Activated CD4-positive, CD25-positive, alpha-beta regulatory T cell (primary cell): ENCODE measurements at places on chromosomes 4 and X.

DNA sequence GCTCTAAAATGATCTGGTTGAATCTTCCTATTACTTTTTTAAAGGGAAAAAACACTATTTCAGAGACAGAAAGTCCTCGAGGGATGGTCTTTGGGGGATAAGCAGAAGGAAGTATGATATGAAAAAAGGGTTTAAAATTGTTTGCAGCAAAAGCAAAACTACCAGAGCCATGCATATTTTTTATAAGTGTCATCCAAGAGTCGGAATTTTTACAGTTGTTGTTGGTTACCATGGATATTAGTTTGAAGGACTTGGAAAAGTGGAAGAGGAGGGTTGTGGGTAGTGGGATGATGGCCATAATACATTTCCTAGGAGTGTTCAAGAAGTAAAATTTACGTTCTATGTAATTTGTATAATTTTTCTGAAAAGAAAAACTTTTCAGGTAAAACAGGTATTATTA, 134.4 kb downstream of the PCDH7 start:
- no peak for DNase-seq

DNA sequence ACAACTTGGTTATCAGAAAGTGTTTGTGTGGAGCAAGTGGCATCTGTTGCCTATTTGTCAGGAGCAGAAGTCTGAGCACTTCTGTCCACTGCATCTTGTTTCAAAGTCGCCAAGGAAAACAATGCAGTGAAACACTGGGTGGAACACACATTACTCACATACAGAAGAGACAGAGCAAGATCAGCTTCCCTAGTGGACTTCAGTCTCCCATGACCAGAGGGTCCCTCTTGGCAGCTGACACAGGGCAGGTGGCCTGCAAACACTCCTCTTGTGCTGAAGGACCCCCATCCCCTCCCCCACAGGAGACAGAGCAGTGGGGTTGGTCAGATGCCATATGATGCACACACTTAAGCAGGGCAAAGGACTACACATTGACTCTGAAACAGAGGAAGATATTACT, 3.6 kb upstream of the BBS12 start:
- DNase-seq: no peak

DNA sequence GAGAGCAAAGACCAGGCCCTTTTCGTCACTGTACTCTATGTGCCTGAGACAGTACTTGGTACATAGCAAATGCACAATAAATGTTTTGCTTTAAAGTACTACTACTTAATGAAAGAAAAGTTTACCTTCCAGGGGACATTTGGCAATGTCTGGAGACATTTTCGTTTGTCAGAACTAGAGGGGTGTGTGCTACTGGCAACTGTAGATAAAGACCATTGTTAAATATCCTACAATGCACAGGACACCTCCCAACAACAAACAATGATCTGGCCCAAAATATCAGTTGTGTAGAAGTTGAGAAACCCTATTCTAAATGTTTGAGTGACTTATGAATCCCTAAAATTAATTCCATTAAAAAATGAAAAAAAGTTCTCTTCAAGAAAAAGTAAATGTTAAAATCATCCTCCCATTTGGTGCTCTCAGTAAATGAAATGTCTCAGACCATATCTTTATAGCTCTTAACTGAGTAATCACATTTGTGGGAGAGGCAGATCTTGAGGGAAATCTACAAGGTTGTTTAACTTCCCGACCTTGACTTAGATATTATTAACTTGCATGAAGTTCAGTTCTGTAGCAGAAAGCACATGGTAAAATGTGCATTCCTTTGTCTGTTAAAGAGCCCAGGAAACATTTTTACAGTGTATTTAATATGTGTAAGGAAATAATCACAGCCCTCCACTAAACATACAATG, 18.5 kb downstream of the EGFL6 start:
- DNase-seq: no peak

DNA sequence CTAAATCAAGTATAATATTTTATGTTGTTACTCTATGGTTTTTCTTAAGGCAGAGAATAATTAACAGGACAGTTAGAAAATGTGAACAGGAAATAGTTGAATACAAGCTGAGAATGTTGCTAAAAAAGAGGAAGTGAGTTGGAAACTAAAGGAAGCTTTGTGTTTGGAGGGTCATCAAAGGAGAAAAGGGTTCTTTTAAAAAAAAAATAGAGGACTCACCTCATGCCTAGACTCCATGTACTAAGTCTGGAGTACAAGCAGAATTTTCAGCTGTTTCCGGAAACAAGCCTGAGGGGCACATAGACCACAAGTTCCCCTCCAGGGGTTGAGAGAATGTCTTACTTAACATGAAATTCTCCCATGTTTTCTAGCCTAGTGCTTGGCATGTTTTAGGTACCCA, 20.1 kb upstream of the MAP7D3 start:
- DNase-seq: no peak

DNA sequence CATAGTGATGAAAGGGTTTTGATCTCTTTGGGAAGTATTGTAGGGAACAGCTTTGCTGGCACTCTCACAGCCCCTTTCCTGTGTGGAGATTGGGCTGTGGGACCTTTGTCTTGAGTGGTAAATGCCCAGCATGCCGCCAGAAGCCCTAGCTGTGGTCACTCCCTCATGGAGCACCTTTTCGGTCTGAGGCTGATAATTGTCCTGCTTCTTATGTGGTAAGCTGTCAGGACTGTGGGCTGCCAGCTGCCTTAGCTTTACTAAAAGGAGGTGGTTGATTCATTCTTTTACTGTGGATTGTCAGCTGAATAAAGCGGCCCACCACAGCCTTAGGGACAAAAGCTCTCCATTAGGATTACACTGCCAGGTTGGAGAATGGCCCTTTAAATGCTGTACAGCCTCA, 7.1 kb downstream of the PASD1 start:
- no peak for DNase-seq

GRCh38 chr4:28010577-28011240, 1150.1 kb downstream of the STIM2 start:
- no peak for DNase-seq

DNA sequence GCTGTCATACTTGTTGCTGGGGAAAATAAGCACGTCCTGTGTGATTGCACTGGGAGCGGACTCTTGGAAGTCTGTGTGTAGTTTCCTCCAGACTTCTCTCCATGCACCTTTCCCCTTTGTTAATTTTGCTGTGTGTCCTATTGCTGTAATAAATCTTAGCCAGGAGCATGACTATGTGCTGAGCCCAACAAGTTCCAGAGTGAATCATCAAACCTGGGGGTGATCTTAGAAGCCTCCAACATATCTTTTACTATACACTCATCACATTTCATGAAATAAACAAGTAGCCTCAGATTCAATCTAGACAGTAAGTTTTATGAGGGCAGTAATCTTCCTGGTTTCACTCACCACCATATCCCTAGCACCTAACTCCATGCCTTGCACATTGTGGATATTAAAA, 43.3 kb upstream of the FGF13 start:
- DNase-seq: no peak

- DNase-seq: no peak
Measured at GRCh38 chr4:183429489-183429888, 14.9 kb upstream of the CDKN2AIP start.

DNA sequence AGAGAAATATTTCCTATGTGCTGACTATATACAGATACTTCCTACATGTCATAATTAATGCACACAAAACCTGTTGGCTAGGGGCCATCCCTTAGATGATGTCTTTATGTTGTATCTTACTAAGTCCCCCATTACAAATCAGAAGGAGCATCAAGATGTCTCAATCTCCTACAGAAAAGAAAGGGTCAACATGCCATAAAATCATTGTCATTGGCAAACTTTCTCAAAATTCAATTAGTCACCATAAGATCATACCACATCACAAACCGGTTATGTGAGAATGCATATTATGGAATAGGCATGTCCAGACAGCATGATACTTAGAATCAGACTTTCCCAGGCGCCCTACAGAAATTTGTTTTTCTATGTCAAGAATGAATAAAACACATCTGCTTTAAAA, 175.2 kb upstream of the TET2 start:
- DNase-seq: no peak

- DNase-seq: no peak
Measured at GRCh38 chr4:114368751-114369150, 229.9 kb upstream of the UGT8 start.
